ENCODE measurements at places on chromosomes 3 and 15. TPM values are rescaled to one million over a fixed set of nuclear protein-coding genes. Genes with fewer than 3 reads are reported as not detected.

Gene SCN11A
- polyA plus RNA-seq = 0.21 TPM

Gene GLDN
- 0.16 TPM for polyA plus RNA-seq

Gene CD200R1
- polyA plus RNA-seq = not detected

Gene HRG
- not detected for polyA plus RNA-seq

Gene AQP9
- not detected for polyA plus RNA-seq

Gene ABI3BP
- polyA plus RNA-seq = 0.08 TPM

Data from H1 (cell line).